NK-92 treated with Interleukin-12 subunit alpha and Interleukin-12 subunit beta, amount 100 ng/mL, for 24 hours (cell line): ENCODE measurements at places on chromosomes 1 and 21.

DNA sequence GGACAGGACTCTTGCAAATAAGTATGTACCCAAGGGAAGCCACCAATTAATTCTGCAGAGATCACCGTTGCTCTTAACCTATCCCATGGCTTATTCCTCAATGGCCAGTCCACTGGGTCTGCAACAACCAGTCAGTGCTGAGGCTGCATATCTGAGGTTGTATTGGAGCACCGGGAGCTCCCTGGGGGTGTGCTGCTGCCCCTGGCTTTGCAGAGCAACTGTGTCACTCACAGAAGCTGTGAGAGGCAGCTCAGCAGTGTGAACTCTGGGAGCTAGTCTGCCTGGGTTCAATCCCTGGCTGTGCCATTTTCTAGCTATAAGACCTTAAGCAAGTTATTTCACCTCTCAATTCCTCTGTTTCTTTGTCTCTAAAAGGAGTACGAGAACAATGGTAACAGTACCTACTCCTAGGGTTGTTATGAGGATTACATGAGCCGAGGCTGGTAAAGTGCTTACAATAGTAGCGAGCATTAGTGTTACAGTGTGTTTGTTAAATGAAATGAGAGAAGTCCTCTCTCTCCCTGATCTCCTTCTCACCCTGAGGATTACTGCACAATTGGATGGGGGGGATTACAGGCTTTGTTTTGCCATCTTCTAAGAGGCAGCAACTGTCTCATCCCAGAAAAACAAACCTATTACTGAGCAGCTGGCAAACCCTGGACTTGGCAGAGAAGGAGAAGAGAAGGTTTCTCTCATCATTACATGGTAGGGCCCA, 3.6 kb downstream of the RXRG start:
- DNase-seq = no peak

DNA sequence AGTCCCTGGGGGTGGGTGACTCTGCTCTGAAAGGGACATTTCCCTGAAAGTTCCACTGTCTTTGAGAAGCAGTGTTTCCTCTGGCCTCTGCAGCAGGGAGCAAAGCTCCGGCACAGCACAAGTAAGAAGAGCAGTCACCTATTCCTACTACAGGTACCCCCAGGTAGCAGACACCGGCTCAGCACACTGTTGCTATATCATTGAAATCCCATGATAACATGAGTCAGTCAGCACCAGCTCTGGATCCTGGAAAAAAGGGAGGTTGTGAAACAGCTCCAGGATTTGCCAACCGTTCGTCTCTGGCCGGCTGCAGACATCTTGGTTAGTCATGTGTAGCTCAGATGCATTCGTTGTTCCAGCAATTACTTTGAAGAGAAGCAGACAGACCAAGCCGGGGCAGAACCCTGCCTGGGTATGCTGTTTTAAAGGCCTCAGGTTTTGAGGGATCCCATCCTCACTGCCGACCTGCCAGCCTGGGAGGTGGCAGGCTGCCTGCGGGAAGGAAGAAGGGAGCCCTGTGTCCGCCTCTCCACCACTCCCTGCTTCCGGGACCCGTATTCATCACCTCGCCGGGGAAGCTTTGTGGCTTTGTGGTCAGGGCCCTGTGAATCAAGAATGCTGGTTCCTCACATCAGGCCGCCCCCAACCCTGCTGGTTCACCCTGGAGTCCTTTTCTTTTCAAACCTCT, 139.2 kb downstream of the CLIC6 start:
- peak; percentile 82 for DNase-seq

DNA sequence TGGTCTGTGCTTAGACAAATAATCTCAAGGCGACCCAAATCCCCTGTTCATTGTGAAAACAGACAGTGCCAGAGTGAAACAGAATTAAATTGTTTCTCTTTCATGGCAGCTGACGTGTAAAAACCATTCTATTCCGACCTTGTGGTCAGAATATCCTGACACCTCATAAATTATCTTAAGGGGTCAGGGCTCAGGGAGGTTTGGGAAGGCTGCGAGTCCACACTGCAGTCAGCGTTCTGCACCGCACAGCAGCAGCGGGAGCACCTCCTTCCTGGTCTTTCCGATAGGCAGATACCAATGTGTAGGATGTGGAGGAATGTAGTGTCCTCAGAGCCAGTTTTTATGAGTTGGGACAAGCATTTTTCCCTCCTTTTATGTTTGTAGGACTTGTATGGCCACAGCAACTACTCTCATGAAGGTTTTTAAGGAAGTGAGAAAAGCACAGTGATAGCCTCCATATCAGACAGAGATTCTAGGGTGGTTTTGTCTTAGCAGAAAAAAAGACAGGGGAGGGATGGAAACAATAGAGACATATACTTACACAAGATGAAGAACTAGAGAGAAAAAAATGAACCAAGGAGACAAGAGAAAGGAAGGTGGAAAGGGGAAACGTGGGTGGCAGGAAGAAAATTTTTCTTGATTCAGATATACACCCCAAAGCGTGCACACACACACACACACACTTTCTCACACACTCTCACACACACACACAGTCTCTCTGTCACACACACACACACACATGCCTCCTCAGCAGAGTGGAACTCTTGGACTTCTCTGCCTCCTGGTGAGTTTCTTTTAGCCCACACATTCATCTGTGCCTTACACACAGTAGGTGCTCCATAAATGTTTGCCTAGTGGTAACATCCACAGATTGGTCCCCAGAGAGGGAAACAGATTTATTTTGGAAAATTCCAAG, 68.6 kb downstream of the NTMT2 start:
- no peak for DNase-seq

GRCh38 chr1:216553040-216553439, 129.8 kb upstream of the USH2A start:
- no peak for DNase-seq

- DNase-seq = no peak
Observed at GRCh38 chr1:114715952-114716303, 643 bp downstream of the NRAS start.

DNA sequence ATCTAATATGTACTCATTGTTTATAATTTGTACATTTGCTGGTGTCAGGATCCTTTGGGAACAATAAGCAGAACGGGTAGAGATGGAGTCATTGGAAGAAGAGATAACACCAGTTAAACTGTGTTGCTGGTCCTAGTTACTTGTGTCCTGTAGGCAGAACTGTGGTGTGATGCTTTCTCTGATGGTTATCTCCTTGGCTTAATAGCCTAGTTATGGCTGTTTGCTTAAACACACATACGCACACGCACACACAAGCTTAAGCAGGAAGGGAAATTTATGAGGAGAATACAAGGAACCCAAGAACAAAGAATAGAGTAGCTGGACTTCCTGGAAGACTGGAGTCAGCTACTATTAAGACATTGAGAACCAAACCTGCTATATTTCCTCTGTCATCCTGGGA, 5.7 kb upstream of the PKN2 start:
- DNase-seq = no peak

DNA sequence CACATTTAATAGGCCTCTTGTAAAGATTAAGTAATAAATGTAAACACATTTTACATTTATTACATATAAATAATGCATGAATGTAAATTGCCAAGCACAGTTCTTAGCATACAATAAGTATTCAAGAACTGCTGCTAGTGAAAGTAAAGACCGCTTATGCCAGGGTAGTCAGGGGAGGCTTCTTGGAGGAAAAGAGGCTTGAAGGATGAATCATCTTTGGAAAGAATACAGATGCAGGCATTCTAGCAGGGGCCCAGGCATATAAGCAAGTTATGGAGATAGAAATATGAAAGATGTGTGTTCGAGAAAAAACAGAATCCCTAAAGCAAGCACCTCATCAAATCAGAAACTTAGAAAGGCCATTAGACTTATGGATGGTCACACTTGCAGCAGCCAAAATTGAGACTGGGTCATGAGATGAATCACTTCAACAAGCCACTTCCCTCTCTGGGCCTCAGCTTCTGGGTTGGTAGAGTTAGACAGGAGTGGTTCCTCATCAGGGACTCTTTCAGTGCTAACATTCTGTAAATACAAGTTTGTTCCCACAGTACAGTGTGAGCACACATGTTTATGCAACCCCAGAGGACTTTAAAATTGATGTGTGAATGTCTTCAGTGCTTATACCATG, 79.8 kb upstream of the ROR1 start:
- no peak for DNase-seq

DNA sequence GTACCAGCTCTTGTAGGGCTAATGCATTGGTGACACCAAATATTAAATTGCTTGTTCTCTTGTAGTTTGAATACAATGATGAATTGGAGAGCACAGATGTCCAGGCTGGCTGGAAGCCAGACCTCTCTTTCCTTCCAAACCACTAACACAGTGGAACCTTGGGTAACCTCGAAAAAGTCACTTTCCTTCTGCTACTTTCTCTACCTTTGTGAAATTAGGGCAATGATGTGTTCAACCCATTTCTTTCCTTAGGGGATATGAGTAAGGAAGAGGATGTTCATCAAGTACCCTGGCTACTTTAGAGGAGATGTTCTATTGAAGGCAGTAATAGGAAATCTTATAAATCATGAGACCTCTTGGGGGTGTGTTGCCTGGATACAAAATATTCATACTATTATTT, 55.7 kb downstream of the XCL2 start:
- DNase-seq = no peak

DNA sequence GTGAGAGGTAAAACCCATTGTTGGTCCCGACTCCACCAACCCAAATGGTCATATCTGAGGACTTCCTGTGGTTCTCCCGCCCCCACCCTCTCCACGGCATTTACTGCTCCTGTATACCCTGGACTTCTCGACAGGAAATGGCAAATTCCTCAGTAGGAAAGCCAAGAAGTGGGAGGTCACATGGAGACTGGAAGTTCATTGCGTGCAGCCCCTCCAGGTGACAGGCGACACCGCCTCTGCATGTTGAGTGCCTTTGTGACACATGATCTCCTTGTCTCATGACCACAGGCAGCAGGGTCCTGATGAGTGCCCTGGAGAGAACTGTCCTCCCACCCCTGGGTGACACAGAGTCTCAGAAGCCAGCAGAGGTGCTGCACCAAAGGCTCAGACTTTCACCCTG, 24.2 kb downstream of the ERG start:
- DNase-seq = no peak

DNA sequence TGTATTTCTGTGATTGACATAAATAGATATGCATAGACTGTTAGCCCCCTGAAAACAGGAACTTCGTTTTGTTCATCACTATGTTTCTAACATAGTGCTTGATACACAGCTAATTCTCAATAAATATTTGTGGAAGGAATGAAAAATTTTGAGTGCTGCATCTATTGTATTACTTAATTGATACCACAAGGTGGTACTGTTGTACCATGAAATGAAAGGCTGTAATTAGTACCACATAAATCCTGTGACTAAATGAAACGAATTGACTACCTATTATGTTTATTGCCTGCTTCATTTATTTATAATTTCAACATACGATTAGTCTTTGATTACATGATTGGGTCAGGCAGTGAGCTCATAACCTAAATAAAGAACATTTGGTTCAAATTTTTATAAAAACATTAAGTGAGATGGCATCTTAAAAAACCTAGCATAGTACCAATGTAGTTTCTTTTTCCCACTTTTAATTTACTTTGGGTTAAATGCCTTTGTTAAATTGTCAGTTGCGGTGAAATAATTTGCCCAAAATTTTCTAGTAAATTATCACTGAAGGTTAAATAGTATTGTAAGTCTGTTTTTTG, 15.0 kb upstream of the TGFB2 start:
- DNase-seq = no peak

- DNase-seq = no peak
Observed at GRCh38 chr1:201531551-201532425, 7.1 kb upstream of the NAV1 start.

DNA sequence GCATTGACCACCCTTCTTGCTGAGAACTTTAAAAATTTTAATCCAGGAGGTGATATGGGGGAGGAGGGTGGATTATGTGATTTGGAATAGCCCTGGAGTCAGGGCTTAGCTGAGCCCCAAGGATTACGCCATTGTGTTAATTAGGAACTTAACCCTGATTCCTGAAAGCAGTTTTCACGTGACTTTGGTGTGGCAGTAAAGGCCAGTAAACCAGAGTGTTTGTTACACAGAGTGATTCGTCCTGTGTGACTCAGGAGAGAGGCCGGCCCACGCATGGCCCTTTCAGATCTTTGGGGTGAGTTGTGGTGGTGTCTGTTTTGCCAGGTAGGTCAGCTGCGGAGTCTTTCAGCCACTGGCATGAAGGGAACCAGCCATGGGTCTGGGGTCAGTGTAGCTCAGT, 107.6 kb downstream of the NOS1AP start:
- DNase-seq = peak; percentile 47

GRCh38 chr21:38126666-38127303, 130.0 kb upstream of the KCNJ15 start:
- DNase-seq = peak; percentile 61

DNA sequence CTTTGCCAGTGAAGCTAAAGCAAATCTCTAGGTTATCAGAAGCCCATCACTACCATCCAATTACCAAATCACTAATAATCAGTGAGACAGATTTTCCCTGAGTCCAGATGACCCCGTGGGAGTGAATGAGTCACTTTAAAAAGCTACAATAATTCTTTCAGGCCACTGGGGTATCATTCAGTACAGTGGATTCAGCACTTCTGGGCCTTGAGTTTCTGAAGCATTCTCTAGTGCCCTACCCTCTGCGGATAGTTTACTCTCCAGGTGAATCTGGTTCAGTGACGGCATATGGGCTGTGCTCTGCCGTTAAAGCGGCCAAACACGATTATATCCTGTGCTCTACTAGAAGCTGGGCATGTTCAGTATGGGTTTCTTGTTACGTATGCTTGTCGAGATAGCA, 26.1 kb downstream of the NR5A2 start:
- DNase-seq = no peak

- DNase-seq = no peak
Observed at GRCh38 chr1:96409087-96409486, 312.5 kb upstream of the PTBP2 start.
